ENCODE measurements at places on chromosomes 2 and 18. TPM values are rescaled to one million over a fixed set of nuclear protein-coding genes. Genes with fewer than 3 reads are reported as not detected.

Gene KIAA2012
- not detected for total RNA-seq

Gene ST6GAL2
- 24.8 TPM for total RNA-seq

Gene MYO5B
- total RNA-seq, result 5.6 TPM

Gene SDC1
- 1.4 TPM for total RNA-seq

Gene CYTIP
- total RNA-seq, result 1.6 TPM

Gene TLX2
- 0.27 TPM for total RNA-seq

Gene C1QL2
- not detected for total RNA-seq

Gene TFPI
- total RNA-seq, result 57.9 TPM

Gene IL36RN
- not detected for total RNA-seq

Gene ANKRD30BL
- total RNA-seq, result not detected

Gene CYBRD1
- 283 TPM for total RNA-seq

Gene CPO
- total RNA-seq, result 1.9 TPM

Gene CDH20
- not detected for total RNA-seq

DNA sequence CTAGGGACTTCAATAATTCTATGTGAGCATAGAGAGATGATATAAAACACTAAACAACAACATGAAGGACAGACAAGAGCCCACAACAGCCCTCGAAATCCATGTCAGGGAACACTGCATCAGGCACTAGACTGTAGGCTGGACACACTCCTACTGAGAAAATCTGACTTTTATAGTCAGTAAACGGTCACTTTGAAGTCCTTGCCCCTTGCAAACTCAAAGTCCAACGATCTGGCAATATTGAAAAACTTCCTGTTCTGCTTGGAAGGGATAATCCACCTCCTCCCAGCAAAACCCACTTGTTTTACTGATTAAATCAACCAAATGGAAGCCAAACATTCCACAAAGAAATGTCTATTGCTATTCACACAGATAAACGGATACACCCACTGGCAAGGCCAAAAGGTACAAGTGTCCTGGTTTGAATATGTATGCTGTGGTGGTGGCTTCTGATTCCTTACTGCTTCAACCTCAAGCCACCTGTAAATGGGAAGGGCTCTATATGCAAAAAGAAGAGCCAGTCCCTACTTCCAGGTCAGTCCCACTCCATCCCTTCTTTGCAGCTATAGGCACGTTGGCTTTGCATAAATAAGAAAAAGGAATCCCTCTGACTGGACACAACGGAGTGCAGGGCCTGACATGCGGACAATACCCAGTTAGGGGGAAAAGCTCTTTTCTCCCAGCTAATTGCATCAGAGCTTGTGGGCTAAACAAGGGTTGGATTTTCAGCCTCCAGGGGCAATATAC is 56.6 kb downstream of the STK39 start:
- no peak for ATAC-seq

- no peak for ATAC-seq
These were observed 121.9 kb downstream of the CACNB4 start for GRCh38 chr2:151976945-151977353.

- no peak for ATAC-seq
These were observed 24.3 kb downstream of the ASAP2 start for GRCh38 chr2:9230881-9231280.

DNA sequence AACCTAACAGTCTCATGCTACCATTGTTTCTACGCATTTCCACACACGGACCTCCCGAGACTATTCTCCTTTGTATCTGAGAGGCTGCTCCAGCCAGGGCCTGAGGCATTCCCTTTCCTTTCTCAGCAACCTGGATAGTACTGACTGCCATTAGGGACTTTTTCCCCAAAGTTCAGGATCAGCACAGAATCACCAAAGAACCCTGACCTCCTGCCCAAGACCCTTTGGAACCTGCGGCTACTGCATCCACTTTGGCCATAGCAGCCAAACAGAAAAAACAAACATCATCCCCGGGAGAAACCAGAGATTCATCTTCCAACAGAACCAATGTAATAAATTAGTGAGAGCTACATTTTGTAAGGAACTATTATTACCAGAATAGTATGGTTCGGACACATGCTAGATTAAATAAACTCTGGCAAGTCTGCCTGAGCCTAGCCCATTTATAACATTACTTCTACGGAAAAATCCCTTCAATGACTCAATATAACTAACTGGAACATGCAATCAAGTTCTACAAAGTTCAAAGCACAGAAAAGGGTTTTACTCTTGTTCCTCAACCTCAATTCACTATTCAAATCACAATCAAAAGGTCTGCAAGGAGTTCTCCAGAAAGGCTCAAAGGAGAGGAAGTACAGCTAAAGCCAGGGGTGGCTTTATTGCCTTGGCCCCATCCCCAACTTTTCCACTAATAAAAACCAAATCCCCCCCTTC is 51.8 kb downstream of the LPIN2 start:
- no peak for ATAC-seq

- ATAC-seq, result peak; percentile 75
These were observed at the start of gene GATA6 for GRCh38 chr18:22169011-22169888. Gene GATA6 (plus strand): TSS chr18:22169589. CDS start chr18:22171145, 1,556 bp downstream.

DNA sequence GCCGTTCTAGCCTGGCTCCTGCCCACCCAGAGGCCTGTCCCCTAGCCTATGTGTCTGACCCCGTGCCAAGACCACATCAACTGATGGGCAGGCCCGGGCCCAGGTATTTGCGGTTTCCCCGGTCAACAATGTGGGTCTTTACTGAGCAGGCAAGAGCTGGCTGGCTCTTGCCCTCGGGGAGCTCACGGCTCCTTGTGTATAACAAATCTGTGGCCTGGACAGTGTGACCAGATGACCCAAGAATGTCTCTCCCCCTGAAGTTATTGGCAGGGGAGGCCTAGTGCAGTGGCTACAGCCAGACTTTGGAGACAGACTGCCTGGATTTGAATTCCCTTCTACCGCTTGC is 179.6 kb downstream of the KLHL29 start:
- ATAC-seq, result no peak

DNA sequence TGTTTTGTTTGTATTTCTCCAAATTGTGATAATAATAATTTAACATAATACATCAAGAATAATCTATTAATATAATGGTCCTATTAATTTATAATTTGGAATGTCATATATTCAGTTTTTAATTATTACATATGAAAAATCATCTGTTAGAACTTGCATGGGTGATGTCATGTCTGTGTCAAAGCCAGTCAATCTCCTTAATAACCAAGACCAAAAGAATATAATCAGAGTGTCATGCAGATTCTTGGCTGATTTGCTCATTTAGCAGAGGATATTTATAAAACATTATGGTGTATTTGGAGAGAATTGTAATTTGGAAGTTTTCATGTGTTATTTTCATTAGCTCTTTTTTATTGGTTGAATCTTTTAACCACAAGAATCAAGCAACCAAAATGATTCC is 96.4 kb downstream of the PIK3C3 start:
- no peak for ATAC-seq

- ATAC-seq, result no peak
These were observed 23.3 kb upstream of the AMMECR1L start for GRCh38 chr2:127909019-127909418.

DNA sequence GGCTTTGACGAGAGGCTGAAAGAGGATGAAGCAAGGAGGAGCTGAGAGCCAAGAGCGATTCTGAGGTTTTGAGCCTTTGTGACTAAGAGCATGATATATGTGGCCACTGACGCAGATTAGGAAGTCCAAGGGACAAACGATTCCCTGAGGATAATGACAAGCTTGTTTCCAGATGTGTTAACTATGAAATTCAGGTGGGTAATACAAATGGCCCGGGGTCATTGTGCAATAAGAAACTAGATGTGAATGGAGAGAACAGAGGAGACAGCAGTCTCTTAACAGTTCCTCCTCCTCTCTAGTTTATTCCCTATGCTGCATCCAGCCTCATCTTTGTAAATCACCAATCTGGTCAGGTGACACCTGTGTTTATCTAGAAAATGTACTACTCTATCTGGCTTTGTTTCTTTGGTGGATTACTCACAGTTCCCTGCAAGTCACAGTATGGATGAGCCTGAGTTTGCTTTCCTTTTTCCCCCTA is 84.2 kb downstream of the SOCS6 start:
- no peak for ATAC-seq

DNA sequence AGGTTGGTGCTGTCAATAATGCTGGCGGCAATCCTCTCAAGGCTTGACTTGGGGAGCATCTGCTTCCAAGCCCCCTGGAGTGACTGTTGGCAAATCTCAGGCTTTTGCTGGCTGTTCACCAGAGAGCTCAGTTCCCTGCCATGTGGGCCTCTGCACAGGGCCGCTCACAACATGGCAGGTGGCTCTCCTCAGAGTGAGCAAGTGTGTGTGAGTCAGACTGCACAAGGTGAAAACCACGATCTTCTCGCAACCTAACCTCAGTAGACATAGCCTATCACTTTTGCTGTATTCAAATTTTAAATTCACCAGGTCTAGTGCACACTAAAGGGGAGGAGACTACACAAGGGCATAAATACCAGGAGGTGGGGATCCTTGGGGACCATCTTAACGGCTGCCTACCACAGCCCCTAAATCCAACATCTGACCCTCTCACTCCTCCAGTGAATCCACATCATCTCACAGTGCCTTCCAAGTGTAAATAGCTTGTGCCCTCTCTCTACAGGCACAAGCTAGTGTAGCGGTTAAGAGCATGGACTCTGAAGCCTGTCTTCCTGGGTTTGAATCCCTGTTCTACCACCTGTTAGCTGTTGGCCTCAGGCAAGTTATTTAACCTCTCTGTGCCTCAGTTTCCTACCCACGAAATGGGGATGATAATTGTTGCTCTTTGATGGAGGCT is 187.7 kb upstream of the CXCR4 start:
- no peak for ATAC-seq

- no peak for ATAC-seq
These were observed 31.9 kb upstream of the PNO1 start for GRCh38 chr2:68125821-68126220.

DNA sequence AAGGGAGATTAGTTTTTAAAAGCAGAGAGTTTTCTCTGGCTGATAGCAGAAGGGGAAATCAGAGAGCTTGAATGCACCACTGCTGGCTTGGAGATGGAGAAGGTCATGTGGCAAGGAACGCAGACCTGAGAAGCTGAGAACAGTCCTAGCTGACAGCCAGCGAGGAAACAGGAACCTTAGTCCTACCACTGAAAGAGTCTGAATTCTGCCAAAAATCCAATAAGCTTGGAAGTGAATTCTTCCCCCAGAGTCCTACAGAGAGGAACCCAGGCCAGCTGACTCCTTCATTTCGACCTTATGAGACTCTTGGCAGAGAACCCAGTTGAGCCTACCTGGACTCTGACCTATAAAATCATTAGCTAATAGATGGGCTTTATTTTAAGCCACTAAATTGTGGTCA is 371.9 kb upstream of the TNP1 start:
- ATAC-seq, result no peak

DNA sequence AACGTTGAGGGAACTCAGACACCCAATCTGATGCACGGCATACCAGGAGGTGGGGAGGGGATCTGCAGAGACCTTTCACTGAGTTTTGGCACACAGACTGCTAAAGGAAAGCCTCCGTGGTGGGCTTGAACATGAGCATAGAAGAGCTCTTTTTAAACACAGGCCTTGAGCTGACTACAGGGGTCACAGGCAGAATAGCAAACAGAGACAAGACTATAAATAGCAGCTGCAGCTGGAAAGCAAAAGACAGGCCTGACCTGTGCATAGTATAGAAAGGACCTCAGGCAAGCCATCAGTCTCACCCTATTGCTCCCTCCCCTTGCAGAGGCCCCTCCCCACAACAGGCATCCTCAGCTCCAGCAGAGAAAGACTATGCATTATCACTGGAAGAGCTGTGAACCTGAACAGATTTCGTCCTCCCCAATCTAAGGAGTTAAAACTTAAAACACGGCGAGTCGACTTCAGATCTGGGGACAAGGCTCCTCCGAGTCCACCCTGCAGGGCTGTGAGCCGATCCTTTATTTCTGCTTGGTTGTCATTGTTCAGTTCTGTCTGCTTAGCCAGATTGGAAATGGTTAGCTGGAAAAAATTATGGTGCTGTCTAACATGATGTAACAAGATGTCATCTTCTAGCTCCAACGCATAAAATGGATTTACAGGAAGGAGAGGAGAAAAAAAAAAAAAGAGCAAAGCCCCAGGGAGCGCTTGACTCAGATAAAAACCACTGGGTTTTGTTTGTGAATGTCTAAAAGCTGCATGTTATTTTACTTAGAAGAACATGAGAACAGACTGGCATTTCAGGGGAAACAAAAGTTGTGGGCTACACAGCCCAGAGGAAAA is 25.2 kb upstream of the LCLAT1 start:
- no peak for ATAC-seq

GRCh38 chr18:51171625-51172259 is 25.7 kb downstream of the MEX3C start:
- ATAC-seq, result no peak

DNA sequence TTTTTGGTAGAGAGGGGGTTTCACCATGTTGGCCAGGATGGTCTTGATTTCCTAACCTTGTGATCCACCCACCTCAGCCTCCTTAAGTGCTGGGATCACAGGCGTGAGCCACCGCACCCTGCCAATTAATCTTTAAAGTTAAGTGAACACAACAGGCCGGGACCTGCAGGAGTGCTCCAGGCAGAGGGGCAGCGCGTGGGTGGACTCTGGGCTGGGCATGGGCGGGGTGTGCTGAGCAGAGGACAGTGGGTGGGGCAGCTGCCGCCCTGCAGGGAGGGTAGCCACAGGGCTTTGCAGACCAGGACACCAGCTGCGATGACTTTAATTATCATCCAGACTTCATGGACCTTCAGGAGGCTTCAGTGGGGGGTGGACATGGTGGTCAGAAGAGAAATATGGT is 8.8 kb upstream of the GPR148 start:
- ATAC-seq, result no peak

DNA sequence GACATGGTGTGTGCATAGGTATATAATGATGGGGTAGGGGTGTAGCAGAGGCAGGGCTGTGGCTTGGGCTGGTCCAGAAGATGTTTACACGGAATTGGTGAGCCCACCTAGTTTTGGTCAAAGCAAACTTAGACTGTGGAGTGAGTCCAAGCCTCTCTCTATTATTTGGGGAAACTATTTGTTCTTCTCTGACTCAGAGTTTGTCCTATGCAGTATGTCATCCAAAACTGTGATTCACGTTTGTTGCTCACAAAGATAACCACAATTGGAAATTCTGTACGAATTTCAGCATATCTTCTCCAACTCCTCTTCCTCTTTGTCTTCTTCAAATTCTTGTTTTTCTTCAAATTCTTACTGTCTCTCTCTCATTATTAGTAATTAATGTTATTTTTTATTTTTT is 292.9 kb downstream of the XIRP2 start:
- no peak for ATAC-seq

- ATAC-seq, result no peak
These were observed 450.4 kb upstream of the TCF4 start for GRCh38 chr18:56038171-56039030.

GRCh38 chr2:45390861-45391260 is 220.2 kb downstream of the SRBD1 start:
- ATAC-seq, result no peak
